ENCODE measurements at places on chromosomes 6 and 20.

GRCh38 chr20:46242390-46242789 is 65.9 kb downstream of the CDH22 start:
- DNase-seq = no peak

DNA sequence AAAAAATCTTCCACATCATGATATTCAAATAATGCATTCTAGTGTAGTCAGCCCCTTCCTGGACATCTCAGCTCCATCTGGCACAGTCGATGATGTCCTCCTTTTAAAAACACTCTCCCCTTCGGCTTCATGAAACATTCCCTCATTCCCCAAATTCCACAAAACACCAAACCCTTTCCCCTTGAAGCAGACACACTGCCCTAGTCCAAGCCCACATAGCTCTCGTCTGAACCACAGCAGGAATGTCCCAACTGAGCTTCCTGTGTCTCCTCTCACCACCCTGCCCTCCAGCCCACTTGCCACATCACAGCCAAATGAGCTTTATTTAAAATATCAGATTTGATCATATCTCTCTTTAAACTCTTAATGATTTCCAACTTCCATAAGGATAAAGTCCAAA is 106.4 kb upstream of the CARMIL1 start:
- DNase-seq = peak; percentile 47

DNA sequence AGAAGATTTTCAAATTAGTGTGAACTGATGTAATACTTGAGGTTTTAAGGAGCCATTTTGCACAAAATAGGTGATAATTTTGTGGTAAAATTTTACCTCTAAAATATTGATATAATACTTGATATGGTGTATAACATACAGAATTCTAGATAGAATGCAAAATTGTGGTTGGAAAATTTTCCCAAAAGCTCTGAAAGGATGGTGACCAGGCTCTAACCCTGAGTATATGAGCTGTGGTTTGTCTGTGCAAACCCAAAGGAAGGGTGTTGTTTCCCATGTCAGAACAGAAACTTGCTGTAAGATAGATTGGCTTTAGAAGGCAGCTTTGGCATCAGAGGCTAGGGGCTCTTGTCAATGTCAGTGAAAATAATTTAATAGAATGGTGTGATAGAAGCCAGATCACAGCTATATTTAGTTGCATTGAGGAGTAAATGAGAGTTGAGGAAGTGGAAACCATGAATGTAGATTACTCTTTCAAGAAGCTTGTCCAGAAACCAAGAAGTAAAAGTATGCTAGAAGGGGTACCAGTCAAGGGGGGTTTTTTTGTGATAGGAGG is 257.7 kb downstream of the FARS2 start:
- no peak for DNase-seq

DNA sequence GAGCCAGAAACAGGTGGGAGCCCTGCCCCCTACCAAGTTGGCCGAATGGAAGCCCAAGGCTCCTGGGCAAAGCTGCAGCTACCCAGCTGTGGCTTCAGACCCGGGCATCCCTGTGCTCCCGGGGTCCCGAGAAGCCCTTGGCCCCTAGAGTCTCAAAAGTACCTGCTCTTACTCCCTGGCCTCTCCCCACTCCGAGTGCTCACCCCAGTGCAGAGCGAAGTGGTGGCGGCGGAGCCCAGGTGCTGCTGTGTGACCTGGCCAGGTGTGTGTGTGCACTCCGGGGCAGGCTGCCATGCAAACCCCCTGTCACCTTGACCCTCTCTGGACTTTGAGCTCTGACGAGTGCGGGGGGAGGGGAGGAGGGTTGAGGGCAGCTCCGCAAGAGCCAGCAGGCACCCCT is 493.8 kb upstream of the MANEA start:
- no peak for DNase-seq

DNA sequence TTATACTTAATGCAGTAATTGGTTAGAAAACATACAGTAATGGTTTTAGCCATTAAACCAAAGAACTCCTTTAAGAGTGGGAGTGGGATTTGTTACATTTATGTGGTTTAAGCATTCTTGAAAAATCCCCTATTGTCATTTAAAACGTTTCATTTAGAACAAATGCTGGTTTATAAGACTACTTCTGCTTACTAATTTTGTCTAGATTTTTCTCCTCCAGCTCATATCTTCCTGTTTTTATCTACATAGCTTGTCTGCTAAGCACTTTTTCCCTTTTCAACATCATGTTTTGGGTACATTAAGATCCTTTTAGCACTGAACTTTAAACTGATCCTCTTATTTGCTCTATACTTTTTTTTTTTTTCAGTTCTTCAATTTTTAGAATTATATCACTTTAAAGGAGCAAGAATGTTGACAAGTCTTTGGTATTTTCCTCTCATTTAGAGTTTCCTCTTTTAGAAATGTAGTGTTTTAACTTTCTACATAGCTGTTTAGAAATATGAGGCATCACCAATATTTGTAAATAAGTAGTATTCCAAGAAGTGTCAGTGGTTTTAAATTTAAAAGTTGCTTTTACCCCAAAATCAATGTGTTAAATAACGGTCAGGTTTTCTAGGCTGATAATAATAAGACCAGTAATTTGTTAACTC is 80.9 kb downstream of the SESN1 start:
- no peak for DNase-seq

GRCh38 chr6:53854843-53855567 is 60.2 kb downstream of the LRRC1 start:
- no peak for DNase-seq

DNA sequence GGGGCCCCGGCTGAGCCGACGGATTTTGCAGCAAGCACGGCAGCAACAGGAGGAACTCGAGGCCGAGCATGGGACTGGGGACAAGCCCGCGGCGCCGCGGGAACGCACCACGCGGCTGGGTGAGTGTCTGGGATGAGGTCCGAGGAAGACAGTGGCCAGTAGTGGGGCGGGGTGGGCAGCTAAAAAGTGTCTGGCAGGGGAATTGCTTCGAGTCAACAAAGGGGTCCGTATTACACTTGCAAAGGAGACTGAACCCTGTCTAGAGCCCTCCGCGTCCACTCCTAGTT is 356 bp downstream of the BYSL start:
- DNase-seq = no peak

GRCh38 chr6:1228754-1229191 is 83.1 kb upstream of the FOXQ1 start:
- no peak for DNase-seq

DNA sequence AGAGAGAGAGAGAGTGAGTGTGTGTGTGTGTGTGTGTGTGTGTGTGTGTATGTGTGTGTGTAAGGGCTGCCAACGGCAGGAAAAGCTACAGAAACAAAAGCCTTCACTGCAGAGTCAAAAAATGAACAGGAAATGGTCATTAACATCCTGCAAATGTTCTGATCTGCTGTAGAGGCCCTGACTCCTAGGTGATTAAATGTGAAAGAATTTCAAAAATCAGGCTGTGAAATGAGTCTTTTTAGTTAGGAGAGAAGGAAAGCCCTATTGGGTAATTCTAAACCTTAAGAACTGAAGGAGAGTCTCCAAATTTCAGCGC is 166.5 kb upstream of the MYLIP start:
- no peak for DNase-seq

DNA sequence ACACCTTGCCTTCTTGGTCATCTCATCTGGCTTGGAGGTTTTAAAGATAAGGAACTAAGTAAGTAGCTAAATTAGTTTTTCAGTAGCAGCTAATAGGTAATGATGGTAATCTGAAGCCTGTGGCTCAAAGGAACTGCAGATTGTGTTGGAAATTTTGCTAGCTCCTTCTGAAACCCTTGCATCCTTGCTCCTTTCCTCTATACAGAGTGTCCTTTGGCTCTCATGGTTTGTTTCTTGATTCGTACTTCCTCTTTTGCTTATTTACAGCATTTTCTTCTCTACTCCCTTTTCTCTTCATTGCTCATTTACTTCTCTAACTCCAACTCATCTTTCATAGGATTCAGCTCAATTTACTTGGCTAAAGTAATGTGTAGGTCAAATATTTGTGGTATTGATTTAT is 19.0 kb downstream of the LRRC1 start:
- no peak for DNase-seq

- no peak for DNase-seq
Observed at GRCh38 chr6:149864578-149865535, 698 bp upstream of the LRP11 start.

DNA sequence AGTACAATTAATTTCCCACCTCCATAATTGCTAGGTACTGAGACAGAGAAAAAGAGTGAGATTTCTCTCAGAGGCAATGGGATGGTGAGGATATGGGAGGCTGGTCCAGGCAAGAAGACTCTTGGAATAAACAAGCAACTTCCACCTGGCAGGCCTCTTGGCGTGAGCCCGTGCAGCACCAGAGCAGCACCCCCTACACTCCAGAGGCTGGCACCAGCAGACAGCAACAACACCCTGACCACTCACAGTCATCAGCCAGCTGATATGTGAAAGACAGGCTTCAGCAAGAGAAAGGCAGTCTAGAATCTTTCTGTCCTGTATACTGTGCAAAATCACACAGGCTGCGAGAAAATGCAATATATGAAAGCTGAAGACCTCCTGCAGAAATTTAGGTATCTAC is 59.7 kb downstream of the KIF13A start:
- DNase-seq = no peak

DNA sequence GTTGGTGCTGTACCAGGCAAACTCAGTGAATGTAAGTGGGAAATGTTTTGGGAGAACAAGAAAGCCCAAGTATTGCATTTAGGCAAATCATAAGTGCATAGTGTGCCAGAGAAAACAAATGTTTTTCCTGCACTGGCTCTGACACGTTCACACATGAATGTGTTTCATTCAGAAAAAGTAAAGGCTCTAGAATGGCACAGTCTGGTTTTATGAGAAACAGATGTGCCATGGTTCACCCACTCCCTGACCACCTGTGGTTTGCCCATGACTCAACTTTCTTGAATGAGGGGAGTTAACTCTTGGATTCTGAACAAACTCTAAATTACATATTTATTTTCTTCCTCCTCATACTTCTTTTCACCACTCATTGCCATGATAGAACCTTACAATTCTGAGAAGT is 126.9 kb downstream of the KCNQ5 start:
- DNase-seq = peak; percentile 12

GRCh38 chr20:23435626-23436539 is 3.6 kb upstream of the CSTL1 start:
- no peak for DNase-seq

GRCh38 chr6:5337573-5337972 is 76.3 kb downstream of the FARS2 start:
- DNase-seq = no peak

GRCh38 chr6:147204060-147204785 is at the start of gene STXBP5:
Gene STXBP5 (plus strand): TSS chr6:147204417. CDS start chr6:147204533, 116 bp downstream.
- DNase-seq = no peak

GRCh38 chr6:32692019-32692418 is 25.6 kb upstream of the HLA-DQB1 start:
- DNase-seq = no peak

- DNase-seq = no peak
Observed at GRCh38 chr6:116136933-116137340, 11.0 kb upstream of the COL10A1 start.

- DNase-seq = no peak
Observed at GRCh38 chr20:63497138-63497945, 1.5 kb downstream of the EEF1A2 start.

DNA sequence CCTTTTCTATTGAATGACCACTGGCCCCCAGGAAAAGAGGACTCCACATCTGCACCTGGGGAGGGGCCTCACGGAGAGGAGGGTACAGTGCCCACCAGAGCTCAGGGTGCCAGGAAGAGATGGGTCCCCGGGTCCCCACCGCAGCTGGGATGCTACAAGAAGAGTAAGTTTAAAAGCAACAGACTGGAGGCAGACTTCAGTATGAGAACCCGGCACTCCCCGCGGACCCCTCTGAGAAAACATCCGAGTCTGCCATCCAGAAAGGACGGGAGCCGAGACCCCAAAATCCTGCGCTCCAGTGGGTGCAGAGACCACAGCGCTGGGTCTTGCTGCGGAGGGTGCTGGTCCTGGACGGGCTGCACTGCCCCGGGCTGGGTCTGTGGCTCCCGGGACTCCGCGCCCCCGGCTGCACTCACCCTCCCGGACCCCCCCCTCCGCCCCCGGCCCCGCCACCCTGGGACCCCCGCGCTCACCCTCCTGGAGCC is 350 bp downstream of the HELZ2 start:
- no peak for DNase-seq

GRCh38 chr20:8255945-8256632 is 124.0 kb downstream of the PLCB1 start:
- DNase-seq = no peak
